ENCODE measurements at places on chromosomes 6 and 20.

- DNase-seq, result no peak
Observed at GRCh38 chr6:15243910-15244619, 1.8 kb upstream of the JARID2 start.

DNA sequence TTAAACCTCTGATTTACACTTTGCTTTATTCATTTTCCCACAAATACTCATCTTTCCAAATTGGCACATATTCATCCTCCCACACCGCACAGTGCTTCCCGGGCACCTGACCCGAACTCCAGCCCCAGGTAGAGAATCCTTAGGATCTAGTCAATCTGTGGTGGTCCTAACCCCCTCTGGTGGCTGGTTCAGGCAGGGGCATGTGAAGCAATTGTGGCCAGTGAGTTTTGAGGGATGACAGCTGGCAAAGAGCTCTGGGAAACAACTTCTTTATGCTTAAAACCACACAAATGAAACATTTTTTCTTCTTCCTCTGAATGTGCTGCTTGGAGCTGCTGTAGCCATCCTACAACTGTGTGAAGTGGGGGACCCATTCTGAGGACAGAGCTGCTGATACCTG, 54.7 kb downstream of the ELOVL5 start:
- no peak for DNase-seq

GRCh38 chr6:138044458-138044857, 62.8 kb downstream of the PERP start:
- DNase-seq, result no peak

GRCh38 chr6:92582211-92582610, 837.1 kb downstream of the EPHA7 start:
- no peak for DNase-seq

GRCh38 chr6:66771626-66772025, 1064.6 kb upstream of the EYS start:
- no peak for DNase-seq

DNA sequence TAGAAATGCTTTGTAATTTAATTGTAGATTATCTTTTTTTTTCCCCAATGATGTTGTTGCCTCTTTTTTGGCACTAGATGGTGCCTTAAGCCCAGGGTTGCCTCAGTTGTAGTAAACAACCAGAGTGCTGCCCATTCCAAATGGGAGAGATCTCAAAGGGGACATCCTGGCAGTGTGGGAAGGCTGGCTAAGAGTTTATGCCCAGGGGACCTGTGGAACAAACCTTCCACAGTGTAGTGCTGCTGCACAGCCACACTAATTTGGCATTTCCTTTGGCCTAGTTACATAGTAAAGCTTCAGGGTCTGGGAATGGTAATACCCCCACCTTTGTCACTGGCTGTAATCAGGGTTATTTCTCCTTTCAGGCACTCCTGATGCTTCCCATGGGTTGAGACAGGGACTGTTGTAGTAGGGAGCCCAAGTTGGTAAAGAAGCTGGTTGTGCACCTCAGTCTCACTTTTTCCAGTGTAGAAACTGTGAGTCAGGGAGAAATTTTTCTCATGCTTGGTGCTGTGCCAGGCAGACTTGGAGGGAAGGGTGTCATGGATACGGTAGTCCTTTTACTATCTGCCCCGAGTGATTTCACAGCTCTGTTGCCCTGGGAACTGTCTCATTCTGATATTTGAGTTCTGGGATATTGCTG, 177.8 kb upstream of the ECI2 start:
- peak; percentile 81 for DNase-seq

- DNase-seq, result no peak
Observed at GRCh38 chr6:43052842-43053544, 658 bp downstream of the CUL7 start.

DNA sequence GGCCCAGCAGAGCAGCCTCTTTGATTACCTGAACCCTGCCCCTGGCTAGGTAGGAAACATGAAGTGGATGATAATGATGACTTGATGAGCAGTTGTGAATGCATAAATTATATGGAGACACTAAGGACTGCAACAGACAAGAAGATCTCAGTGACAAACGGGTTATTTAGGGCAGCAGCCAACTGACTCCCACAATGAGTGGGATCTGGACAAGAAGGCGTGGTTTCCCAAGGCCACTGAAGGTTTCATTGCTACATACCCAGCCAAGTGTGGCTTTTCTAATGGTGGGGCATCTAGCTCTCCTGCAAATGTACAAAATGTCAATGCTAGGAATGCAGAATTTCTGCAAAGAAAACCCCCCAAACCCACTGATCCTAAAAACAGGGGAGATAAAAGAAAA, 29.4 kb downstream of the RING1 start:
- DNase-seq, result no peak

DNA sequence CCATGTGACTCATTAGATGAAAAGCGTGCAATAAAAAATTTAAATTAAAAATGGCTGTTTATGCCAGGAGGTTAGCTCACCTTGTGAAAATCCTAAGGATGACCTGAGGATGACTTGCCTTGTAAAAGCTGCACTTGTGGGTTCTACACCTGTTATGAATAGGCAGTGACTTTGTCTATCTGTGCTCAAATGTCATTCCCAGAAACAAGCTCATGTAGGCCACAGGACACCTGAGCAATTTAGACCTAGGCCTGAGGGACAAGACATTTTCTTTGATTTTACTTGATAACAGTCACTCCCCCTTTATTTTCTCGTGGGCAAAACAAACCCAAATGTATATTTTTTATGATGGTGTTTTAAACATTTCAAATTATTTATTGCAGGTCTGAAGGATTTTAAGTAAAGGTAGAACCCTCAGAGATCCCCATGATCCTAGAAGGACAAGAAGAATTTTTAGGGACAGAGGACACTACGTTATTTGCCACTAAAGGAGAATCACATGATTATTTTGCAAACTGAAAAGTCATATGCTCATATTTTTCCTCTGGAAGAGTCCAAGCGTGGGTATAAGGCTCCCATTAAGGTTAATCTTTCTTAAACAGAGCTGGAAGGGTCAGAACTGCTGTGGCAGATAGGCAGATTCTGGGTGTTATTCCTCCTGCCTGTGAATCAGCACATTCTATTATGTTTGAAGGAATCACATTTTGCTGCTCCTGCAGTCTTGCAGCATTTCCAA, 277.5 kb upstream of the MAN1A1 start:
- DNase-seq, result peak; percentile 3

GRCh38 chr6:52984247-52984646, 10.8 kb downstream of the GSTA4 start:
- DNase-seq, result peak; percentile 86

DNA sequence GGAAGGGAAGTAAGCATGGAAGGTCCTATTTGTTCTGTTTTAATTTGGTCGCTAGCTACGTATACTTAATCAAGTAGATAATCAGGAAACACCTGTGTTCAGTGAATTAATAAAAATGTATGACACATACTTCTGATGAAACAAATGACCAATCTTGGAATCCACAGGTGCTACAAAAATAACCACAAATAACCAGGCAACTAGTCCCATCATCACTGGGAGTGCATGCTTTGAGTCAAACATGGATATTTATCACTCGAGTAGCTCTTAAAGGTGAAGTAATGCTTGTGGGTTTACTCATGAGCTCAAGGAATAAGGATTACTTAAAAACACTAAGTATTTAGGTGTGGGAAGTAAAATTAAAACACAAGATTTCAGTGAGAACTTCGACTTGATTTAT, 285.6 kb upstream of the ID4 start:
- no peak for DNase-seq

- no peak for DNase-seq
Observed at GRCh38 chr20:44533928-44534327, 12.1 kb upstream of the SERINC3 start.

GRCh38 chr6:104500265-104500664, 359.5 kb downstream of the HACE1 start:
- DNase-seq, result no peak

GRCh38 chr20:62685781-62686555, 22.7 kb upstream of the NTSR1 start:
- no peak for DNase-seq

DNA sequence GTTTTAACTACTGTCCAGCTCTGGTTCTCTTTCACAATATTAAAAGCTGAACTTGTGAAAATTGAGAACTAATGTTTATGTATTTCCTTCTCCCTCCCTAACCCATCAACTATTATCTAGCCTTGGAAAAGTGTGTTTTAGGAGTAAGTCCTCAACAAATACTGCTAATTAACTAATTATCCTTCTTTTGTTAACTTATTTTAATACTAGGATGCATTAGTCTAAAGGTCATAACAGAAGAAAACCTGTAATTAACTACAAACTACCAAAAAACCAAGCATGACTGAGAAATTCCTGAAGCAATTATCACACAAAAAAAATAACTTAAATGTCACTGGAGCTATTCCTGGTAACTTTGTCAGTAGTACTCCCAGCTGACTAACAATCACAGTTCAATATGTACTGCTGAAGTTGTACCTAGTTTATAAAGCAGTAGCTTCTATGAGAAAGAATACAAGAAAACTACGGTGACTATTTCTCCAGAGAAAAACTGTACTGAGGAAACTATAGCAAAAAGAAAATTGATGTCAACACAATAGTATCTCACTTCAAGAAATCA, 301.9 kb downstream of the LAMA2 start:
- DNase-seq, result no peak

DNA sequence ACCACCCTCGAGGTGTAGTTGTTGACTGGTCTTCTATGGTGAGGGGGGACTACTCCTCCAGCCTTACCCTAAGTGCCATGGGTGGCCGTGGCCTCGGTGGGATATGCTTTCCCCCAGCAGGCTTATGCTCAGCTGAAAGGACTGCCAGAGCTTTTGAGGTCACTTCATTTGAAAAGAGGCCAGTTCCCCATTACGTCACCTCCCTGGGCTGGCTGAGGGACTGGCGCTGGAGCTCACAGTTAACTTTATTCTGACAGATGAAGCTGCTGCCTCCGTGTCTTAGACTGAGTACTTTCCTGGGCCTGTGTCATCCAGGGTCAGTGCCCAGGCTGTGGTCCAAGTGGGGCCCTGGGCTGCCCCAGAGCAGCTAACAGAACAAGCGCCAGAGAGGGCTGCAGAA, 42.8 kb upstream of the PCMTD2 start:
- no peak for DNase-seq

DNA sequence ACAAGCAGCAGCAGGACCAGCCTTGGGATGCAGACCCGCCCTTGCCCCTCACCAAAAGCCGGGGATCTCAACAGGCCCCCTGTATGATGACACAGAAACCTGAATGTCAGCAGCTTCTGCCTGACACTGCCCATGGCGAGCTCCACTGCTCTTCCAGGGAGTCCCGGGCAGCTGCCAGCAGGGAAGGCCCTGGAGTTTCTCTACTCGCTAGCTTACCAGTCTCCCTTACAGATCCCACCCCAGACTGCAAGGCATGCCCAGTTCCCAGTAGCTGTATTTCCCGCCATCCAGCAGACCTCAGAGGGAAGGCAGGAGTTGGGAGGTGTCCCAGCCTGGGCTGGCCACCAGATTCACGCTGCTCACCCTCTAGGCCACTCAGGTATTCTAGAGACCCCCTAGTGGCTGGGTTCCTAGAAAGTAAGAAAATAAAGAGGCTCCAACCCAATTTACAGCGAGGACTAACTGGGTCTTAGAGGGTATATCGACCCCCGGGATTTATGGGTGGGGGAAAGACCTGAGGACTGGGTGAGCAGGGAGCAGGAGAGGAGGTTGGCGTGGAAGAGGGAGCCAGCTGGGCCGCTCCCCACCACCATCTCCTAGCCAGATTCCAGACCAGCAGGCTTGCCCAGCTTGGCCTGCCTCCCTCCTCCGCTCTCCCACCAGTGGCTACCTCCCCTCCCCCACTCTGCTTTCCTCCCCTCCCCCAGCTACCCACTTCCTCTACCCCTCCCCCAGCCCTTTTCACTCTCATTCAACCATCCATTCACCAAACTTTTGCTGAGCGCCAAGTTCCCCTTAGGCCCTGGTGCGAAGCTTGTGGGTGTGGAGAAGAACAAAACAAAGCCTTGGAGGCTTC, 9.7 kb upstream of the HMGA1 start:
- DNase-seq, result no peak

DNA sequence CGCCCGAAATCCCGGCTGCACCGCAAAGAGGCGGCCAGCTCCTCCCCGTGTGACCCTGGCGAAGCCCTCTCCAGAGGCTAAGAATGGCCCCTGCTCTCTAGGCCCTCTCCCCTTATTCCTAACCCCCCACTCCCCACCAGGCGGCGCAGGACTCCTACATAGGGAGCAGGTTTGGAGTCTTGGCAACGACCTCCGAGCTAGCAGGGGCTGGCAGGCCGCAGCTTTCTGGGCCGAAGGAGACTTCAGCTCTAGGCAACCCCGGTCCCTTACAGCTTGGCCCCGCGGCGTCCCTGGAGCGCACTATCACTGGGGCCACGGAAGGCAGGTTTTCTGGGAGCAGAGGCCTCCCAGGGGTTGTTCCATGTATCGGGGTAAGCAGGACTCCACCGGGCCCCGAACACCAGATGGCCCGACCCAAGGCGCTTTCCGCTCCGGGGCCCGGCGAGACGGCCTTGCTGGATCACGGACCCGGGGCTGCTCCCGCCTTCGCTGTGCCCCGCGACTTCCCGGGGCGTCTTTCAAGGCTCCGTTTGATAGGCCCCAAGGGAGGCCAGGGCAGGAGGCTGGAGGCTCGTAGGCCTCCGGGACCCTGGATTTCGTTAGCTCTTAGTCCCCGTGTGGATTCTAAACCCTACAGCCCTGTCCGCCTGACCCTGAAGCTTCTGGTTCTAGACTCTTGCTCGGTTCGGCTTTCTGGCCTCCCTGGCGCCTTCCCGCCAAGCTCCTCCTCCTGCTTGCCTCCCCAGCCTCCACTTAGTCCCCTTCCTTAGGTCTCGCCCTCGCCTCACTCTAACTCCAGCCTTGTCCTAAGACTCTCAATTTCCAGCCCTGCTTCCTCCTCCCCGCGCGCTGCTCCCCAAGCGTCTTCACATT, 1.9 kb downstream of the SLC32A1 start:
- no peak for DNase-seq

- no peak for DNase-seq
Observed at GRCh38 chr20:1297486-1297885, 31.4 kb downstream of the SNPH start.

DNA sequence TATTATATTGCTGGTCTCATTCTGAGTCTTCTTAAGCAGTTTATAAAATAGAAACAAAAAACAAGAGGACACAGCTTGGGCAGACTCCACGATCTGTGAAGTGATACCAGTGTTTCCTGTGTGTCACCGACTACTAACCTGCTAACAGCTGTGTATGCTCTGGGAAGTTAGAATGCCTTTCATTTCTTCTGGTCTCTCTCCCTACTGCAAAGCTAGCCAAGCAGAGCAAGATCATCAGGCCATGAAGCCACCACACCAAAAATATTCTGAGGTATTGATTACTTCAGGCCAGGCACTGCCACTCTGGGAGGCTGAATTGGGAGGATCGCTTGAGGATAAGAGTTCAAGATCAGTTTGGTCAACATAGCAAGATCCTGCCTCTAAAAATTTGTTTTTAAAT, 46.9 kb upstream of the SMIM29 start:
- DNase-seq, result no peak

- peak; percentile 93 for DNase-seq
Observed at GRCh38 chr6:154301839-154302752, 54.5 kb downstream of the IPCEF1 start.

- DNase-seq, result no peak
Observed at GRCh38 chr6:169251822-169252504, 1.7 kb downstream of the THBS2 start.

GRCh38 chr6:6968731-6969552, 138.8 kb upstream of the RREB1 start:
- DNase-seq, result no peak
